ENCODE measurements at places on chromosomes 6 and 20.

- peak; percentile 33 for DNase-seq
Observed at GRCh38 chr6:30781743-30782424, 37.5 kb upstream of the IER3 start.

DNA sequence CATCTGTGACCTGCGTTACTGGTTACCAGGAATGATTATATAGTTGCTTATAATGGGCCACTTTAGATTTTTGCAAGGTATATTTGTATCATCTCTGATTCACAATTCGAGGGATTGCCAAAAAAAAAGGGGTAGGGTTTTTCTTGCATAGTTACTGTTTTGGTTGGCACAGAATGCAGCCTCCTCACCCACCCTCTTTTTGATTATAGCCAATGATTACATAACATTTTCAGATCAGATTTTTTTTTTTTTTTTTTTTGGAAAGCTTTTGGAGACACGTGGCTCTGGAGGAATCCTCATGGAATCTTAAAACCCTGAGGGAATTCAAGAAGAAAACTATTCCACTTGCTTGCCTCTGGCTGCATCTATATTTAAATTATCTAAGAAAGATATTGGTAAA lies 53.7 kb downstream of the UST start:
- DNase-seq, result no peak

- no peak for DNase-seq
Observed at GRCh38 chr6:105882828-105883227, 203.3 kb upstream of the PRDM1 start.

- no peak for DNase-seq
Observed at GRCh38 chr20:54123587-54124180, 50.1 kb downstream of the CYP24A1 start.

DNA sequence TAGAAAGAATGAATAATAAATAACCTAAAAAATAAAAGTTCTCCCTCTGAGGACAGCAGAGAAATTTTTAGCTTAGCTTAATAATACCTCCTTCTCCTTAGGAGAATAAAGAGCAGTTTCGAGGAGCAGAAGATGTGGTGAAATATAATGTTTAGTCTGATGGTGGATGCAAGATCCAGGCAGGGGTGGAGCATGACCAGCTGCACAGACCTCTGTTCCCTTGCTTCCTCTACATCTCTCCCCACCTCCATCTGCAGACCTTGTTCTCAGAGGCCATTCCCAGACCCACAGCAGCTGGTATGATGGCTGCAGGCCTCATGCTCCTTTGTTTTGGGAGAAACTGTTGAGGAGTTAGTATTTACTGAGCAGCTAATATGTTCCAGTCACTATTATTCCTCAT lies 1.5 kb downstream of the BTN3A2 start:
- DNase-seq, result no peak

DNA sequence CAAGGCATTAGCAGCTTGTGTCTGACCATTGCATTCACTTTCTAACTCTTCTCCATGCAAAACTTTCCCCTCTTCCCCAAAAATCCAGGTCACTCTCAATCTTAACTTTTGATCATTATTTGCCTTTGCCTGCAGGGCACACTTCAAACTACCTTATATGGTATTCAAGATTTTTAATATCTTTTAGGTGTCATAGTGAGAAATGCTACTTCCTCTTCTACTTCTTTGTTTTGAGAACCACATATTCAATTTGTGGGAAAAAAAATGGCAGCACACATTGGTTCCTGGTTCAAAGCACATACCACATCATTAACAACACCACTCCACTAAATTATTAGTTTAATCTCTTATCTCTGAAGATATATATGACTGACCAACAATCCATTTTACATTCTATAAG lies 1267.0 kb upstream of the CITED2 start:
- no peak for DNase-seq

DNA sequence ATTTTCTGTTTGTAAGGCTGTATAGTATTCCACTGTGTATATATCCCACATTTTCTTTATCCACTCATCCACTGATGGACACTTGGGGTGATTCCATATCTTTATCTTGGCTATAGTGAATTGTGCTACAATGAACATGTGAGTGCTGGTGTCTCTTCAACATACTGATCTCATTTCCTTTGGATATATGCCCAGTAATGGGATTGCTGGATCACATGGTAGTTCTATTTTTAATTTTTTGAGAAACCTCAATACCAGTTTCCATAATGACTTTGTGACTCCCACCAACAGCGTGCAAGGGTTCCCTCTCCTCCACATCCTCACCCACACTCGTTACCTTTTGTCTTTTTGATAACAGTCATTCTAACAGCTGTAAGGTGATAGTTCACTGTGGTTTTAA lies 166.0 kb downstream of the ARHGAP18 start:
- DNase-seq, result no peak

- DNase-seq, result no peak
Observed at GRCh38 chr20:20442466-20442865, 74.6 kb downstream of the INSM1 start.

DNA sequence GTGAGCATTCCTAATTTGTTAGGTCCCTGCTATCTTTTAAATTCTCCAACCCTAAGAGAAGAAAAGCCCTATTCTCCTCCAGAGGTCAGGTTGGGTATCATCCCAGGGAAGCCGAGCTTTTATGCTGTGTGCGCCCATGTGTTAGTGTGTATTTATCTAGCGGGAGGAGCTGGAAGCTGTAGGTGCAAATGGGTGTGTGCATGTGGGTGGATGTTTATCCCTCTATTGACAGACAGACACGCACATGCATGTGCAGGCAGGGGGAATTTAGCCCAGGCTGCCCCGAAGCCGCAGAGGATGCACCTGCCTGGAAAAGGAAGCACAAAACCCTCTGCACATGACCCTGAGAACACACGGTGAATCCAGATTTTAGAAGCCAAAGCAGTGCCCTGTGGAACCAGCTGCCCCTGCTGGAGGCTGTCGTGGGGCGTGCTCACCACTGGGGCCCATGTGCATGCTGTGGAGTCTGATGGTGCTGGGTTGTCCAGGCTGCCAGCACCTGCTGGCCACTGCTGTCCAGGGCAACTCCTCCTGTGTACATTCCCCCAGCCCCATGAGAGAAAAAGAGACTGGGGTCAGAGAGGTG lies 397.5 kb downstream of the TAF4 start:
- DNase-seq, result no peak

DNA sequence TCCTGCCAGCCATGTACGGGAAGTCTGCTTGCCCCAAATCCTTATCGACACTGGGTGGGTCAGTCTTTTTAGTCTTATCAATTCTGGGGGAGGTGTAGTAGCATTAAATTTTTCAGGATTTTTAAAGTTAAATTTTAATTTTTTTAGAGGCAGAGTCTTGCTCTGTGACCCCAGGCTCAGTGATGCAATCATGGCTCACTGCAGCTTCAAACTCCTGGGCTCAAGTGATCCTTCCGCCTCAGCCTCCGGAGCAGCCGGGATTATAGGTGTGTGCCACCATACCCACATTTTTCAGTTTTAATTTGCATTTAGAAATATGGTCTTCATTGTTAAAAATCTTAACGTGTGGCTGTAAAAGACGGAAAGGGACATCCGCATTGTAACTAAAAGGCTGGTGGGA lies 51.9 kb downstream of the BANF2 start:
- no peak for DNase-seq

DNA sequence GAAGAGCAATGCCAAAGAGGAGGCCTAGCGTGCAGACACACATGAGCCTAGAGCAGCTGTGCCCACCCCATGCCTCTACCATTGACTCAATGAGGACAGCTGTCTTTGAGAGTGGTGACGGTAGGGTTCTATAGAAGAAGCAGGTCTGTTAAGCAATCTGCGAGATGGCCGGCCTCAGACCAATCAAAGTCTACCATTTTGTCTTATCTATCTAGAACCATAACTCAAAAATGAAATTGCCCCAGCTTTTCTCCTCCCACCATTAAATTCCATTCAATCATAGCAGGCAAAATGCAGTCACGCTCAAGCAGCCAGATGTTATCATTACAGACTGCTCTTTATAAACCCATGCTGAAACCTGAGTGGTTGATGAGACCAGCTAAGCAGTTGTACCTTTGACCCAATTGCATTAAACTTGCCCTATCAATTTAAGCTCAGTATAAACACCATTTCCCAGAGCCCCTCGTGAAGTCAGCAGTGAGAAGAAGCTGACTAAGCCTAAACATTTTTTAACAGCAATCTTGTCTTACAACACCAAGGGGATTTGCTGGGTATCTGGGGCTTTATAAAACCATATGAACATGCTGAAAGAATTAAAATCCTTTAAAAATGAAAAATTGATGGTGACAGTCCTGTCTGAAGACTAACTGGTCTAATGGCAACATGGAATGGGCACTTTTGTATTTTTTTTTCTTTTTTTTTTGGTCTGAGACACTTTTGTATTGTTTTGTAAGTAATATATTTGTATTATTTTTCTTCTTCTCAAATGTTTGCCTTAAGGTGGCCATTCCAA lies 57.5 kb downstream of the FOXC1 start:
- DNase-seq, result no peak

DNA sequence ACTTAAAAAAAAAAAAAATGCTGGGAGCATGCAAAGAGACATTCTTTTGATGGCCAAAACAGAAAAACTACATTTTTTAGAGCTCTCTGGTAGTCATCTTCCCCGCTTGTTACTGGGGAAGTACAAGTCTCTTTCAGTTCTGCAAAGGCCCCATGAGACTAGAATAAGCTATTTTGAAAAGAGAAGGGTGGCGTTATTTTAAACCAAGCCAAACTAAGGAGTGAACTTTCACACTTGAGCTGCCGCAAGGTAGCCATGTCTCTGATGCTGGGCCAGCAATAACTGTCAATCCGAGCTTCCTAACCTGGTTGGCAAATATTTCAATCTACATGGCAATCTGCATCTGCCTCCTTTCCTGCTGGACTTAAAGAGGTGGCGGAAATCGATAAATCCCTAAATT lies 96.7 kb downstream of the L3MBTL3 start:
- no peak for DNase-seq

- no peak for DNase-seq
Observed at GRCh38 chr20:25856256-25856884, 159.7 kb upstream of the ZNF337 start.

DNA sequence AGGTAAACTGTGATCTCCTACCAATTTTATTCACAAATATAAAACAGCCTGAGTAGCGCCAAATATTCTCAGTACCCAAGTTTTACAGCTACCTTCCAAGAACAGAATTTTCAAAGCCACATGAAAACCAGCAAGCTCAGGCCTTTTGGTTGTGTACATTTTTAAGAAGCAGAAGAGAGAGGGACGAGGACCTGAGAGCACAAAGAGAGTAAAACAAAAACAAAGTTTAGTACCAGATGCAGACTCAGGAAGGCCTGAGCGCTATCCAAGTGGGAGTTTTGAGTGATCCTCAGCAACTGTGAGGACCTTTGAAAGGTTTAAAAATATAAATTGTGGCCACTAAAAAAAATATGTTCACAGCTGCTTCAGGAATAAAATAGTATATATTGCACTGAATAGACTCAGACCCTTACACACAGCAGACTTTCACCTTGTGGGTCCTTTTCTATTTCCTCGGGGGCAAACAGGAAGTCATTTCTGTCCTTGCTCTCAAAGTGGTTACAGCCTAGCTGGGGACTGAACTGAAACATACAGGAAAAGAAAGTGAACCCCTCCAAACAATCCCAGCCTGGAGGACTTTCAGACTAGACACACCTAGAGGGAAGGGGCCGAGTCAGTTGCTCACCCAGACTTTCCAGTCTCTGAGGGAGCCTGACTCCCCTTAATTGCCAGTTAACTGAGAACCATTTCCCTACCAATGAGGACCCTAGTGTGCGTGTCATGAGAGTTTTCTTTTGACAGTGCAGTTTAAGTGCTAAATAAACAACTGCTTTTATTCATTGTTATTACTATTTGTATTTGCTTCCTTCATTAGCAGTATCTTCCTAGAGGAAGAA lies 48.5 kb upstream of the NT5E start:
- no peak for DNase-seq
